ENCODE measurements at places on chromosomes 3 and 15.

DNA sequence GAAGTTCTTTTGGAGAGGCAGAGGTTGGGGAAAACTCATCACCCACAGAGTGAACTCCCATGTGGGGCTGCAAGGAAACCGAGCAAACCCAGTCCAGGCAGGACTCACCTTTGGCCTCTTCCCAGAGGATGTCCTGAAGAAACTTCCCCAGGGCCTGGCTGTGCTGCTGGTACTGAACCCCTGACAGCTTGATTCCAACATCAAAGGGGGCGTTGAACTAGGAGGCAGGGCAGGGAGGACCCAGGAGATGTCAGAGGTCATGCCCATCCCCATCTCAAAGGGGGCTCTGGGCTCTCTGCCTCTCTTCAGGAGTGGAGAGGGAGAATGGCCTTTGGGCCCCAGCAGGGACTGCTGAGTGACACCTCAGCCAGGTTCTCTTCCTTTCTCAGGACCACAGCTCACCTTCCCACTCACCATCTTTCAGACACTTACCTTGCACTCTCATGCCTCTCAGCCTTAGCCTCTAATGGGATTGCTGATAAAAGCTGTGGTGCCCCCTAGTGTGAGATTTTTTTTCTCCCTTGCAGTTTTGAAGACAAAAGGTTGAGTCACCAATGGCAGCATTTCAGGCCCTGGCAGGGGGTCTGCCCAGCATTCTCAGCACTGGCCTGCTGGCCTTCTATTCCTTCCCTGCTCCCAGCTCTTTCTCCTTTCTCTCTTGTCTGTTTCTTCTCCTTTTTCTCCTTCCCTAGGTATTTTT is 6.0 kb downstream of the GHRL start:
- DNase-seq, result peak; percentile 83

GRCh38 chr15:91032919-91033803 is 10.8 kb upstream of the VPS33B start:
- peak; percentile 90 for DNase-seq

GRCh38 chr3:39260318-39260717 is 19.5 kb downstream of the CX3CR1 start:
- no peak for DNase-seq

- DNase-seq, result no peak
Measured at GRCh38 chr15:82804575-82804949, 1.3 kb downstream of the FSD2 start.

- DNase-seq, result no peak
Measured at GRCh38 chr3:64900156-64900555, 212.4 kb upstream of the ADAMTS9 start.

DNA sequence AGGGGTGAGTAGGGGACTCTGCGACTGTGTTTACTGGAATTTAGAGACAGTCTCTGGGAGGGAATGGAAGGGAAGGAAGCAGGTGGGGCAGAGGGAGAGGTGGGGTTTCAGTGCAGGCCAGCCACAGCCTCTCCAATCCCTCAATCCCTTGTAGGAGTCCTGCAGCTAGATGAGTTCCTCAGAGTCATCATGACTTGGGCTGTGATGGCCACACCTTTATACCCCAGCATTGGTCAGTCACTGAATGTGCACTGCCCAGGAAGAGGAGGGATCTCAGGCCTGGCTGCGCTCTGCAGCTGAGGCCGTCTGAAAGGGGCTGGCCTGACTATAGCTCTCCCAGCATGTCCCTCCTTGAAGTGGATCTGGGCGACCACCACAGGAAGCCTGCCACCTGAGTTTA is 67.3 kb upstream of the GLCE start:
- DNase-seq, result peak; percentile 67

GRCh38 chr15:45144775-45145174 is 15.0 kb downstream of the DUOX1 start:
- no peak for DNase-seq

DNA sequence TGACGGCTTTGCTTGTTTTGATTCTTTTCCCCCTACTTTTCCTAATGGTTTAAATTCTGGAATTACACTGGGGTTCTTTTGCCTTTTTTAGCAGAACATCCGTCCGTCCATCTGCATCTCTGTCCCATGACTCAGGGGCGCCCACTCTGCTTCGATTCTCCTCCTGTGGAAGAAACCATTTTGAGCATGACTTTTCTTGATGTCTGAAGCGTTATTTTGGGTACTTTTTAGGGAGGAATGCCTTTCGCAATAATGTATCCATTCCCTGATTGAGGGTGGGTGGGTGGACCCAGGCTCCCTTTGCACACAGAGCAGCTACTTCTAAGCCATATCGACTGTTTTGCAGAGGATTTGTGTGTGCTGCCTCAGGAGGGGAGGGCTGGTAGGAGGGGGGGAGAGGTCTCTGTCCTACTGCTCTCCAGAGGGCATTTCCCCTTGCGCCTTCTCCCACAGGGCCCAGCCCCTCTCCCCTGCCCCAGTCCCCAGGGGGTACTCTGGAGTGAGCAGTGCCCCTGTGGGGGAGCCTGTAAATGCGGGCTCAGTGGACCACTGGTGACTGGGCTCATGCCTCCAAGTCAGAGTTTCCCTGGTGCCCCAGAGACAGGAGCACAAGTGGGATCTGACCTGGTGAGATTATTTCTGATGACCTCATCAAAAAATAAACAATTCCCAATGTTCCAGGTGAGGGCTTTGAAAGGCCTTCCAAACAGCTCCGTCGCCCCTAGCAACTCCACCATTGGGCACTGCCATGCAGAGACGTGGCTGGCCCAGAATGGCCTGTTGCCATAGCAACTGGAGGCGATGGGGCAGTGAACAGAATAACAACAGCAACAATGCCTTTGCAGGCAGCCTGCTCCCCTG is 19.5 kb upstream of the BSN start:
- peak; percentile 37 for DNase-seq

GRCh38 chr3:45864760-45865519 is 21.4 kb upstream of the CCR9 start:
- no peak for DNase-seq

DNA sequence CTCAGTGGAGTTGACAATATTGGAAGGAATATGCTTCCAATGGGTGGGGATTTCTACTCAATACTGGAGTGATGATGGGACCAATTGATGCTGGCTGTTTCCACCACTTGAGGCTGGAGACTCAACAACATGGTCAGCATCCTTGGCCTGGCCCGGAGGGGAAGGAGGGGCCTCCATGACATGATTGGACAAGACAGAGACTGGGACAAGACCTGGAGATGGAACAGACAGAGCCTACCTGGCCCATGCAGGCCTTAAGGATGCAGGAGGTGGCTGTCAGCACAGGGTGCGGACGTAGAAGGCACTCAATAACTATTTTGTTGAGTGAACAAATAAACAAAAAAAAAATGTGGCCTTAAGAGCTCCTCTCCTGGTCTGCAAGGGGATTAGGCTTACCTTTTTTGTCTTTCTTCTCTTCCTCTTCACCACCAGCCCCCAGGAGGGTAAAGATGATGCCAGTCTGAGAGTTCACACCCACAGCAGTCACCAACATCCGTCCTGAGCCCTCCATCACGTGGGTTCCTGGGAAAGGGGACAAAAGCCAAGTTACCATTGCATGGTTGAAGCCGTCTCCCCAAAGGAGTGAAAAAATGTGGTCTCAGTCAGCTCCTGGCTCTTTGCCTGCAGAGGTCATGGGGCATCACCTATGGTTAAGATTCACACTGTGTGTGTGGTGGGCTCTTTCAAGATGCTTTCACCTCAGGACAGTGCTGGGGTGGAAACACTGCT is 67.1 kb upstream of the SEC13 start:
- DNase-seq, result no peak

- no peak for DNase-seq
Measured at GRCh38 chr3:188280627-188281026, 126.7 kb downstream of the LPP start.

DNA sequence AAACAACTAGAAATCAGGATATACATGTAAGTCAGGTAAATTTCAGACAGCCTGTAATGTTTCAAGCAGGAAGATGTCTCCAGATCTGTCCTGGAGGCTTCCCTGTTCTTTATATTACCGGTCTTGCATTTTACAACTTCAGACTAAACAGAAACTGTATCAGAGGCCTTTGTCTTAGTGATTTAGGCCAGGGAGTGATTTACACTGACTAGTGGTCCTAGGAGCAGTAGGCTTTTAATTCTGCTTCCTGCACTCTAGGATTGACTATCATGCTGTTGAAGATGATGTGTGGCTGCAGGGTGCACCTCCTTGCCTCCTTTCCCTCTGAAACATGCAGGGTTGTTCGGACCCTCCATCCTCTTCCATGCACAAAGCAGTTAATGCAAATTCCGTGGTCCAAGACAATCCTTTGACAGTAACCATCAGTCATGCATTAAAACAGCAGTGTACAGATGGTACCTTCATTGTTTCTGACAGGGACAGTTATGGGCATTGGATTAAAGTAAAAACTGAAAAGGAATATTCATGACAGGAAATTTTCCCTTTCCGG is 27.6 kb downstream of the CHRNA7 start:
- no peak for DNase-seq

- DNase-seq, result peak; percentile 58
Measured at GRCh38 chr3:100400419-100400779, 490 bp downstream of the TOMM70 start.

GRCh38 chr15:99425657-99426301 is 140.0 kb upstream of the MEF2A start:
- peak; percentile 88 for DNase-seq

DNA sequence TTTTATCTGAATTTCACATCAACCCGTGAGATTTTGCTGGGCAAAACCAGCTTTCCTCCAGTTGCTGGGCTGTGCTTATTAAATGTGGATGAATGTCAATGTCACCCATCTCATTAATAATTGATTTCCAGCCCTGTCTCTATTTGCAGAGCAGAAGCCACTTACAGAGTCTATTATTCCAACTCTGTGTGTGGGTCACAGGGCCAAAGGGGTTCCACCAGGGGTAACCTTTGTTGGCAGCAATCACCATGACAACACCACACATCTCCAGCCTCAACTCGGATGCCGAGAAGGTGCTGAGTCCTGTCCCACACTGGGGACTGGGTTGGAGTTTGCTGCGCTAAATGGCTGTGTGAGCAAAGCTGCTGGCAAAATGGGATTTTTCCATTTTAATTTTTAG is 51.1 kb upstream of the WNT5A start:
- no peak for DNase-seq

DNA sequence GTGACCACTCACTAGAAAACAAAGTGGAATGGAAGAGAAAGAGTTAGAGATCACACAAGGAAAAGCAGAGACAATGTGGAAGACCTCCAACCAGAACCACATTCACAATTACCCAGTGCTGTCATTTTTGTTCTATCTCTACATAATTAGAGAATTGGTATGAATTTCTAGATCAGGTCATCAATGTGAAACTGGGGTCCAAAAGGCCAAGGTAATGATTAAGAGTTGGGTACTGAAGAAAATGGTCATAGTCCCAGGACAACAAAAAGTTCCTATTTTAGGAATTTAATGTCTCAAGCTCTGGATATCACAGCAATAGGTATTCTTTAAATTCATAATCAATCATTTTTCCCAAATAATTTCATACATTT is 84.7 kb upstream of the PPIB start:
- no peak for DNase-seq

DNA sequence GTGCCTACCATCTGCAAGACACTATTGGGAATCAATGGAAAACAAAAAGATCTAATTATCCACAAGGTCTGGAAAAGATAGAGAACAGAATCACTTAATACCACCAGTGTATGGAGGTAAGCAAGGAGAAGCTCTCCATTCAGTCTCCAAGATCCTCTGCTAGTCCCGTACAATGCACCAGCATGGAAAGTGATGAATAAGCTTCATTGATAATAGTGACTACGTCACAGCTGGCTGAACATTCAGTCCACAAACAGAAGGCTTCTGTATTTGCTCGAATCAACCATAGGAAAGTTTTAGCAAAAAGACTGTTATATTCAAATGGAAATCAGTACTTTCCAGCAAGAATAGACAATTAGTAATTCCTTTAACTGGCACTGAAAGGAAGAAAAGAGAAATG is 42.9 kb downstream of the IGSF11 start:
- no peak for DNase-seq

DNA sequence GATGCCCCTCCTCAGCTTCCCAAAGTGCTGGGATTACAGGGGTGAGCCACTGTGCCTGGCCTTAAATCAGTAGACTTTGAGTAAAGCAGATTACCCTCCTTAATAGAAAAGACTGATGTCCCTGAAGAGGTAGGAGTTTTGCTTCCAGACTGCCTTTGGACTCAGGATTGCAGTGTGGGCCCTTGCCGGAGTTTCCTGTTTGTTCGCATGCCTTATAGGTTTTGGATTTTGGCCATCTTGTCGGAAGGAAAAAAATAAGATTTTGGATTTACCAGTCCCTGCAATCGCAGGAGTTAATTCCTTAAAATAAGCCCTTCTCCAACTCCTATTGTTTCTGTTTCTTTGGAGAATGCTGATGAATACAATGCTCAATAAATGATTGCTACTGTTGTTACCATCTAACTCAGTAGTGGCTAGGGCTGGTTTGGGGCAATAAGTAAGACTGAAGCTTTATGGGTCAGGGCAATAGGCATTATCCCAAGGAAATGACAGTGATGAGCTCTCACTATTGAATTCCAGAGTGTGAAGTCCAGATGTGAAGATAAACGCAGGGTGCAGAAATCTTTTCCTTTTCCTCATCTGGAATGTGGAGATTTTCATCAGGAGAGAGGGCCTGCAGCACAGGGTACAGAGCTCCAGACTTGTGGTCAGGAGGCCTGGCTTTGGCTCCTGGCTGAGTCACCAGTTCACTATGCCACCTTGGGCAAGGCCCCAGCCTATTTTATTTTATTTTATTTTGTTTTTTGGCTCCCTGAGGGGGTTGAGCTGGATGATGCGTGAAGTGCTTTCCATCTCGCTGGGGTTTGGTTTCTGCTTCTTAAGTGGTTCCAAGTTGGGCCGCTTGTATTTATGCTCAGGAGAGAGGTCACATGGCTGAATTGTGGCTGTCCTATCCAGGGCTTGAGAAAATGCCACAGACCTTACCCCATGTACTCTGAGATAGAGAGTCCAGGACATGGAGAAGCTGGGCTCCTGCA is 25.3 kb downstream of the FOXL2 start:
- DNase-seq, result peak; percentile 65

- no peak for DNase-seq
Measured at GRCh38 chr15:101113114-101114005, 138.5 kb downstream of the CHSY1 start.

DNA sequence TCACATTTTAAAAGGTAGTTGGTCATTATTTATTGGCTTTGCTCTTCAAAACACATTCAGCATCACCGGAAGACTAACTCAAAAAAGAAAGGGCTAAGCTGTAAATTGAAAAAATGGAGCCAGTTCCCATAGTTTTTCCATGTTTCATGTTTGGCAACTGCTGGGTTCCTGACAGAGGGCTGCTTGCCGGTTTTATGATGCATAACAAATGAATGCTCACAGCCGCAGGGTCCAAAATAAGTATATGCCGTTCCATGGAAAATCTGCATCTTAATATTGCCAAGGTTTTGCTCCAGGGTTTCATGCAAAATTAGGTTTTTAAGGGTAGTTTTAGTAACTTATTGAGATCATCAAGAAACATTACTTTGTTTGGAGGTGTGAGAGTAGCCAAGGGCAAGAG is 15.8 kb downstream of the SLC12A1 start:
- no peak for DNase-seq

GRCh38 chr3:120559242-120560061 is 36.7 kb upstream of the NDUFB4 start:
- peak; percentile 77 for DNase-seq

GRCh38 chr3:129486664-129487035 is 41.8 kb upstream of the RHO start:
- no peak for DNase-seq
